Stimulated activated CD8-positive, alpha-beta memory T cell treated with anti-CD3 and anti-CD28 coated beads, Interleukin-4, amount 100 ng/mL, for 24 hours (primary cell): ENCODE measurements at places on chromosomes 16 and 17.

DNA sequence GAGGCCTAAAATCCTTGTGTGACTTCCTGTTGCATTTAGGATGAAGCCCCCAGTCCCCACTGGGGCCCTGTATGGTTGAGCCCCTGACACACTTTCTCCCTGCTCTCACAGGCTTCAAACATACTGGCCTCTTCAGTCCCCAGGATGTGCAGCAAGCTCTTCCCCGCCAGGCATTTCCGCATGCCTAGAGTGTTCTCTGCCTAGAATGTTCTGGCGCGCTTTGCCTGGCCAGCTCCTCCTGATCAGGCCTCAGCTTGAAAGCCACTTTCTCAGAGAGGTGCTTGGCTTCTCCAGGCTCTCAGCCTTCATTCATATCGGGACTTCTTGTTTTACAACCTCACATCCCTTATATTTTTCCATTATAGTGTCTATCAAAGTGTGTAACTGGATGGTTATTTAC, 123.7 kb downstream of the SPACA3 start:
- DNase-seq = no peak

DNA sequence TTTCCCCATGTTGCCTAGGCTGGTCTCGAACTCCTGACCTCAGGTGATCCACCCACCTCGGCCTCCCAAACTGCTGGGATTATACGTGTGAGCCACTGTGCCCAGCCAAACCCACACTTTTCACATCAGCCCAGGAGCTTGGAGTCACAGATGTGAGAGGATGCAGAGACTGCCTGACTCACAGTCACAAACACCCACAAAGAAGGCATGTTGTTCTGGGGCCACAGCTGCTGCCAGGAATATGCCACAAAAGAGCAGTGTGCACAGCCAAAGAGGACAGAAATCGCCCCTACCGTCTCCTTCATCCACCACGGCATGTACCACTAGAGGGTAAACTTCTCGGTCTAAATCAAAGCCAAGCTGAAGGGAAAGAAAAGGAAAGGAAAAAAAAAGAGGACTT, 25.1 kb upstream of the FOXJ1 start:
- DNase-seq = no peak

DNA sequence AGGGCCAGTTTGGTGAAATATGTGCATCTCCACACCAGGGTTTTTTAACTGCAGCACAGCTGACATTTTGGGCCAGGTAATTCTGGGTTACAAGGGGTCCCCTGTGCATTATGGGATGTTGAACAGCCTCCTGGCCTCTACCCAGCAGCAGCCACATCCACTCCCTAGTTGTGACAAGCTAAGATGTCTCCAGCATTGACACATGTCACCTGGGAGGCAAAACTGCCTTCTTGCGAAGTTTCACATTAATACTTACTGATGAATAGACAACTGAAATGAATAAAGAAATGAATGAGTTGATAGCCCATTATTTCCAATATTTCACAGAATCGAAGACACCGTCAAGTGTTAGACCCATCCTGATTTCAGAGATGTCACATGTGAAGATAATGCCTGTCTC, 383.7 kb downstream of the CPPED1 start:
- no peak for DNase-seq

DNA sequence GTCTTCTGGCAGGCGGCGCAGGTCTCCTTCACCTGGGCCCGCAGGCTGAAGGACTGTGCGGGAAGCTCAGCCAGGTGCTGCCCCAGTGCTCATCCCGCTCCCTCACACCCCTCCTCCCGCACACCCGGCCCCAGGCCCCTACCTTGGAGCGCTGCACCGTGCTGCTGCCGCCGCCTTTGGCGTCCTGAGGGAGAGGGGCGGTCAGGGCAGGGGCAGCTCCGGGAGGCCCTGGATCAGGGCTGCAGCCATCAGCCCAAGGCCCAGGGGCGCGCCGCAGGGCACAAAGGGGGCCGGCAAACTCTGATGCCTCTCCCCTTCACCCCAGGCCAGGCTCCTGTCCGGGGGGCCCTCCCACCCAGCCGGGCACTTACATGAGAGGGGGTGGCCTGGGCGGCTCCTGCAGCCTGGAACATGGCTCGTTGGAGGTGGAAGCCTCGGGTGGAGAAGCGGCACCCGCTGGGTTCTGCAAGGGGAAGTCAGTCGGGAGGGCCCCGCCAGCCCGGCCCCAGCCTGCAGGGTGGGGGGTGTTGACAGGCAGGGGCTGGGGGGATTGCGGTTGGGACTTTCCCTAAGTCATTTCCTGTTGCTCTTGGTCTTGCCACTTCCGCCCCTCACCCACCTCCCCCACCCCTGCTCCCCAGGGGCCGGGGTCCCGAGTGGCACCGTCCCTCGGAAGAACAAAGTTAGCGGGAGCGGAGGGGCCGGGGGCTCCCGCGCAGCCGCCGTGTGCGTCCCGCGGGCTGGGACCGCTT, 863 bp downstream of the LIMD2 start:
- DNase-seq = peak; percentile 79

- DNase-seq = peak; percentile 81
Observed at GRCh38 chr17:38349097-38349730, 2.4 kb upstream of the SOCS7 start.
